ENCODE measurements at places on chromosomes 12 and 14.

DNA sequence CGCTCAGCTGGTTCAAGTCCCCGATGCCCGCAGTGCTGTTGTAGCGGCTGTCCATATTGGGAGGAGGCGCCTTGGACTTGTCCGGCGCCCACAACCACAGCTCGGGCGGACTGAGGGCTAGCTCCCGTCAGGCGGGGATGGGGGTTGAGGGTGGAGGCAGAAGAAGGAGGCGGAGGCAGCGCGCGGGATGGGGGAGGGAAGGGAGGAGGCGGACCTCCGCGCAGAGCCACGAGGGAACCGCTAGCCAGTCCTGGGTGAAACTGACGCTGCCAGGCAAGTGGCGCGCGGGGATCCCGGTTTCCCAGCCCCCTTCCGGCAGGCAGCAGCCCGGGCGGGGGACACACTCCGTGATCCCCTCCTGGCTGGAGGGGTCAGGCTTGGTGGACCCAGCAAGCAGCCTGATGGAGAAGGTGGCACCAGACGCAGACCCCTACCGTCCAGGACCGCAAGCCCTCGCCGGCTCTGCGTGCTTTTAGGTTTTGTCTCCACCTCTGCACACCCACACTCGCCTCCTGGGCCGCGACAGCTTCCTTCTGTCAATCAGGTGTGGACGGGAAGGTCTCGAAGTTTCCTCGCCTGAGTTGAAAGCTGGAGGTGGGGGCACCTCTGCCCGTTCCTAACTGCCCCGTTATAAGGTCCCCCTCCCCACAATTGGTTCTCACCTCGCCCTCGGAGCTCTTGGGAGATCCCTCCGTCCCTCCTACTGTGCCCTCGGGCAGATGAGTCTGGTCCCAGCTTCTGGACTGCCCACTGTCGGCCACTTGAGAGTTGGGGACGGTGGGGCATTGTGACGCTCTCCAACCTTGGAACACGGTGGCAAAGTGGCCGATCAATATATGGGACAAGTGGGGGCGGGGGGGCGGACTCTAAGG lies at the start of gene CPNE8:
CPNE8 (minus strand) TSS at position 112 of the 872 bp plus-strand sequence; CDS start at position 55, 57 bp downstream.
- peak; percentile 89 for DNase-seq

DNA sequence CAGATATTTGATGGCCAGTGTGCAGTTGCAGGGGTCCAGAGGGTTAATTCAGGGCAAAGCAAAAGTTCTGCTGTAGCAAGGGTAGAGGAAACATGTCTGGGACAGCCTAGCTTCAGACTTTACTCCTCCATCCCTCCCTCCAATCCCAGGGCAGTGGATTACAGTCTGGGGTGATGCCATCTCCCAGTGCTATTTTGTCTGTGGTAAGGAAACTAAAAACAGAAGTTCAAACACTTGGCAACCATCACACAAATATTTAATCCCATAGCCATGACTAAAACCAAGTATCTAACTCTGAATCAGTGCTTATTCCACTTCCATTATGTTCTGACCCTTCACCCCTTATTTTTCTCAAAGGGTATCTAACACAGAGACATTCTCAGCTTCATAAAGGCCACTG lies 61.8 kb downstream of the PIK3C2G start:
- no peak for DNase-seq

DNA sequence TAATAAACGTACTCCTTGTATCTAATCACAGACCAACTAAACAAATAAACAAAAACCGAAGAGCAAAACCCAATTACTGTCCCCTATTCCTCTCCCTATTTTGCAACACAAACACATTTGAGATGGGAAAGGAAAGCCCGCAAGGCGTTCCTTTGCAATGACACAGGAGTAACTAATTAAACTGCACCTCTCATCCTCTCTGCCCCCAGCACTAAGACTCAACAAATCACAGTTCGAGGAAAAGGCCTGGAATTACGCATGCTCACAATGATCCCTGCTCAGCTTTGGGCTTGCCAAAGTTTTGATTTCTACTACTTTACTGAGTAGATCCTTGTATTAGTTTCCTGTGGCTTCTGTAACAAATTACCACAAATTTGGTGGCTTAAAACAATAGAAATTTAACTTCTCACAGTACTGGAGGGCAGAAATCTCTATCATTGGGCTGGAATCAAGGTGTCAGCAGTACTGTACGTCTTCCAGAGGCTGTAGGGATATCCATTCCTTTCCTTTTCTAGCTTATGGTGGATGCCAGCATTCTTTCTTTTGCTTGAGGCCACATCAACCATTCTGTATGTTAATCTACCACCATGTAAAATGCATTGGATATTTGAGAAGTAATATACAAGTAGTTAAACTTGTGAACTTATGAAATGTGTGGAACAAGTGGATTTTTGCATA lies 123.0 kb downstream of the NAV3 start:
- DNase-seq, result no peak

DNA sequence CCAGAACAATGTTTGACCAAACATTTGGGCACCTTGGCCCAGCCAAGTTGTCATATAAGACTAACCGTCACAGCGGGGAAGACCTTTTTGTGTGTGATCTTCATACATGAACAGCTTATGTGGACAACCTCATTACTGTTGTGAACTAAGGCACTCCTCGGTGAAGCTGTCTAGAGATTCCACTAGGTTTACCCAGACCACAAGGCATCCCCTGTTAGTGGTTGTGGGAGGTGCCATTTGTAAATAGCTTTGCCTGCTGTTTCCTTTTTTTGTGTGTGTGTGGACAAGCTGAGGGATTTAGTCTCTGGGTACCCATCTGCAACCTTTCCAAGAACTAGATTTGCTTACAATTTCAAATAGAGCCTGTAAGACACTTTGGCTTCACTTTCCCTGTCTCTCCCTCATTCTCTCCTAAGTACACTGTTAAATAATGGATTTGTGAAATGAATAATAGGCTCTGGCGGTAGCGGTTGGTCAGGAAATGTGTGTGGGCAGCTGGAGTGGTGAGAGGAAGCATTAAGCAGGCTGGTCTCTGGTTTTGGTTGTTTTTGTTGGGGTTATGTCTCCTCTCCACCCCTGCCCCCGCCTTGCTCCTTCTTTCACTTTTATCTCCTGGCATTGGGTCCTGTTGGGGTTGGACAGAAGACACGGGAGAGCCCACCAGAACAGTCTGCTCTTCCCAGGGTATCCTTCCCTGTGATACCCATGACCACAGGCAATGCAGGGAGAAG lies 727.6 kb downstream of the VRK1 start:
- no peak for DNase-seq

- no peak for DNase-seq
Observed at GRCh38 chr12:20289520-20289919, 78.8 kb upstream of the PDE3A start.

DNA sequence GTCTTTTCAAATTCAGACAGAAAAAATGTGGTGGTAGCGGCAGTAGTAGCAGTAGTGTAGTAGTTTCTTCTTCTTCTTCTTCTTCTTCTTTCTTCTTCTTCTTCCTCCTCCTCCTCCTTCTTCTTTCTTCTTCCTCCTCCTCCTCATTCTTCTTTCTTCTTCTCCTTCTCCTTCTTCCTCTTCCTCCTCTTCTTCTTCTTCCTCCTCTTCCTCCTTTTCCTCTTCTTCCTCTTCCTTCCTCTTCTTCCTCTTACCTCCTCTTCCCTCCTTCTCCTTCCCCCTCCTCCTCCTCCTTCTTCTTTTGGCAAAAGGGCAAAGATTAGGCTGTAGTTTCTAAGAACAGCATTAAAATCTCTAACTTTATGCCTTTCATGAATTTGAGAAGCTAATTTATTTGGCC lies 59.6 kb upstream of the INSM2 start:
- DNase-seq, result no peak

DNA sequence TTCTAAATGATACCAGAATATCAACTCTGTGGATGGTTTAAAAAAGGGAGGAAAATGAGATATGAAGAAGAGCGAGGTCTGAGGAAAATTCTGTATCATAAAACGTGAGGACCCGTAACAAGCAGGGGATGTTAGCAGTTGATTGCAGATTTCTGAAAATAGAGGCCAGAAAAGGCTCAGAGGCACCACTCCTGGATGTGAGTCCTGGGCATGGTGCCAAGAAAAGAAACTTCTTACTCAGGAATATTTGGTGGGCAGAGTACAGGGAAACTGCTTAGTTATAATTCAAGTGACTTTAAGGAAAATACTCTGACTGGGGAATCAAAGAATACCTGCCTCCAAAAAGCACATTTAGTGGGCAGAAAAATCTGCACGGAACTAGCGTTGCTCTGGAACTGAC lies 85.5 kb downstream of the PRICKLE1 start:
- no peak for DNase-seq

DNA sequence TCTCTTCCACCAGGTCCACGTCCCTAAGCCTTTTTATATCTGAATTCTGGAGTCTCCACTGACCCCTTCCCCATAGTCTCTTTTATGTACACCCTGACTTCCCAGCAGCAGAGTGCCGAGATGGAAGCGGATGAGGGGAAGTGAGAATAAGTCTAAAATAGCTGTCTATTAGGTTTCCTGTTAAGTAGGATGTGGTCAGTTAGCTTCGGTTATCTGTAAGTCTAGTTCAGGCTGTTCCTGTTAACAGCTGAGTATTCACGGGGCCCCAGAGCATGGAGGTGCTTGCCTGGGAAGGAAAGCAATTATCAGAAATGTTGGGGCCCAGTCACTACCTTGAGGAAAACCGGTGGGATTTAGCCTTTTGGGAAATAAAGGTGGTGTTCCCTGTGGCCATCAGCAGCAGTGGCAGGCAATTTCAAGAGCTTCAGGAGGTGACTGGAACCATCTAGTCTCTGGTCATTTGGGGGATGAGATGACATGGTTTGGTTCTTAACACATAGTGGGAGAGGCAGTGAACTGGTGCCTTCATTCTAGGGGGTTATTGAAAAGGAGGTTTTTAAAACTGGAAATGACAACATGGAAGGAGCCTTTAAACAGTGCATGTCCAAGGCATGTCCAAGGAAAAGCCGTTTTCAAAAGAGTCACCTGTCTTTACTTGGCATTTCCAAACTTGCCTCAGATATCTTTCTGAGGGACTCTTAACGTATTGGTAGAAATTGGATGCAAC lies 21.8 kb downstream of the CHST11 start:
- no peak for DNase-seq

DNA sequence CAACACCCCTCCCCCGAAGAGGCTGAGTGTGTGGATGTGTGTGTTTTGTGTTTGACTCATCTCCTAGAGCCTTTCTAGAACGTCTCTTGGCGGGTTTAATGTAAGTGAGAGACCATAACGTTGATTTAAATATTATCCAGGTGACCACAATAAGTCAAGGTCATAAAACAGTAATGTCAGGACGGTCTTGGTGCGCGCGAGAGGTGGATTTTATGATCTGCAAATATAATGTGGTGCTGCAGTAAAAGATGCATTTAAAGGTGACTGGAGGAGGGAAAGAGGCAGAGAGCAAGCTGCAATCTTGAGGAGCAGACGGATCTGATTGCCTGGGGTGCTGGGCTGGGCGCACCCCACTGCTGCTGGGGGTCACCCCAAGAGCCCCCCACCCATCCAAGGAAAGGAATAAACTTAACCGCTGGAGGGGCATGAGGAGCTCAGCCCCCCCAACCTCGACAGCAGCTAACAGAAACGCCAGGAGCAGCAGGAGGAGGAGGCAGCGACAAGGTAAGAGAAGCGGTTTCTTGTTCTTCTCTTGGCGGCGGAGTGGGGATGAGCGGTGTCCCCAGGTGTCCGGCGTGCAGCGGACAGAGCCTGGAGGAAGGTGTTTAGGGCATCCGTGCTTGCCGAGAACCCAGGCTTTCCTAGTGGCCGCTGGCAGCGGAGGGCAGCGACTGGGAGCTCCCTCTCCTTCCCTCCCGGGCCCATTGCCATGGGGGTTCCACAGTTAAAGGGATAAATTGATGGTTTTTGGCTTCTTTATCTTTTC lies 5.5 kb downstream of the HOXC10 start:
- DNase-seq, result no peak

DNA sequence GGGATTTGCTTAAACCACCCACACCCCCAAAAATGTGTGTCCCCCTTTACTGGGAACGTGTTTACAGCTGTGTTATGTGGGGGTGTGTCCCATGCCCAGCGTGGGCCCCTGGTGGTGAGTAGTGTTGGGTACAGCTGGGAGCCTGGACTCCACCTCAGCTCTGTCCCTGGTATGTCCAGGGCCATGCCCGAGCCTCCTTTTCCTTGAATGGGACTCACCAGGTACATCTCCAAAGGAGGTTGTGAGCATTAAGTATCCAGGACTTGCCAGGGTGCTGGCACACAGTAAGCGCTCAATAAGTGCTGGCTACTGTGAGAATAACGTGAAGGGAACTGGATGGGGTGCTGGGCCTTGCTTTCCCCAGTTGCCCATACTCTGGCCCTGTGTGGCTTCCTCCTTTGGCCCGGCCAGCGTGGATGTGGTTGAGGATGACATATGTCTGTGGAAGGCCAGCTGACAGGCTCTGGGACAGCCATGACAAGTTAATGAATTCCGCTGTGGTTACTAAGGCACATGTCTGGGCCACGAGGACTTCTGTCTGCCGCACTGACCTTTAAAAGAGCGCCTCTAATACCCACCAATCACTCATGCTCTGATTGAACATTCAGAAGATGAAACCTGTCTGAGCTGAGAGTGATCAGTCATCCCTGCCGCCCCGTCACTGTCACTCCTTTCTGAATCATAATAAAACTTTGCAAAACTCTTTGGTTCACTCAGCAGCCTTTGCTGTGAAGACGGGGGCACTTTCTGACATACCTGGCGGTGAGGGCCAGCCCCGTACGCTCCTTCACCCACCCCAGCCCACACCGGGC lies 74.7 kb downstream of the DIO3 start:
- DNase-seq, result no peak

DNA sequence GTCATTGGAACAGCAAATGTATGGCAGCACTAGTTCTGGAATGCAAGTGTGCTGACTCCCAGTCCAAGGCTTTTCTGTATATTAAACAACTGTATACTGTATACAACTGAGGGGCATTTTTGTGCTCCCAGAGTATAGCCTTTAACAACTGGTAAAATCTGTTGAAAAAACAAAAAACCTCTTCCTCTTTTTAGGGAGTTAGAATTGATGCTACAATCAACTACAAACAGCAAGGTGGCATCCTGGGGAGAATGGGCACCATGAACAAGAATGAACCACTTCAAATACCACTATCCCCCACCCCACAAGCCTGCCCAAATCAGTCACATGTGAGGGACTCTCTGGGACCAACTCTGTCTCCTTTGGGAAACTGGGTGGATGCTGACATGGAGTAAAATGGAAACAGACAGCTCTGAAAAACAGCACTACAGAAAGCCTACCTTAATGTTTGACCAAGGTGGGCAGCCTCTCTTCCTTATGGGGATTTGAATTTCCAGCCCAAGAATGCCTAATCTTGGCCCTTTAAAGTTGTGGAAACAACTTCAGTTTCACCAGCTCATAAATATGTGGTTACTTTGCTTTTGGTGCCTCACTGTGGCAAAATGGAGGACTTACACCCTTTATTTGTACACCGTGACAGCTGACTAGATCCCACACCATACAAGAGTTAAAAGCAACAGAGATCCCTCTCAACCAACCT lies 7.5 kb downstream of the VTI1B start:
- DNase-seq, result peak; percentile 23

- no peak for DNase-seq
Observed at GRCh38 chr12:106080791-106081170, 58.0 kb downstream of the NUAK1 start.

GRCh38 chr12:101582937-101583336 lies 11.8 kb upstream of the MYBPC1 start:
- no peak for DNase-seq

GRCh38 chr14:39733741-39734140 lies 301.5 kb upstream of the FBXO33 start:
- DNase-seq, result no peak
